Activated CD4-positive, alpha-beta T cell treated with anti-CD3 and anti-CD28 coated beads for 24 hours (primary cell): ENCODE measurements at places on chromosomes 2 and 18.
A peak's percentile ranks its signal among the peaks of the same experiment; 100 is the strongest.

- no peak for DNase-seq
Measured at GRCh38 chr2:20514596-20515269, 67.9 kb downstream of the RHOB start.

GRCh38 chr2:28868611-28869010 is 1.5 kb downstream of the TRMT61B start:
- DNase-seq: no peak

DNA sequence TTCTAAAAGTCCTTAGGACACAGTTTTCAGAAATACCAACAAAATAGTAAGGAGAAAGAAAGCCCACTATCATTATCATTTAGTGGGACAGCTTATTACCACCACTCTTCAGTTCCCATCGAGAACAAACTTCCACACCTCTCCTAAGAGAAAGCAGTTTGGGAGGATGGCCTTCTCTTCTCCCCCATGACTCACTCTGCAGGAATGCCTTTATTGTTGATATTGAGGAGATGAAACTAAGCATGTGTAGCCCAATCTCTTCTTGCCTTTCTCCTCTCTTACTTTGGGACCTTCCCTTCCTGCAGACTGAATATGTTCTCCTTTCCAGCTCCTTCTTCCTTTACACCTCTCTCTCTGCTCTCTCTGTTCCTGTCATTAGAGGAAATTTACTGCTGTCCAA is 30.0 kb upstream of the ERMN start:
- no peak for DNase-seq

DNA sequence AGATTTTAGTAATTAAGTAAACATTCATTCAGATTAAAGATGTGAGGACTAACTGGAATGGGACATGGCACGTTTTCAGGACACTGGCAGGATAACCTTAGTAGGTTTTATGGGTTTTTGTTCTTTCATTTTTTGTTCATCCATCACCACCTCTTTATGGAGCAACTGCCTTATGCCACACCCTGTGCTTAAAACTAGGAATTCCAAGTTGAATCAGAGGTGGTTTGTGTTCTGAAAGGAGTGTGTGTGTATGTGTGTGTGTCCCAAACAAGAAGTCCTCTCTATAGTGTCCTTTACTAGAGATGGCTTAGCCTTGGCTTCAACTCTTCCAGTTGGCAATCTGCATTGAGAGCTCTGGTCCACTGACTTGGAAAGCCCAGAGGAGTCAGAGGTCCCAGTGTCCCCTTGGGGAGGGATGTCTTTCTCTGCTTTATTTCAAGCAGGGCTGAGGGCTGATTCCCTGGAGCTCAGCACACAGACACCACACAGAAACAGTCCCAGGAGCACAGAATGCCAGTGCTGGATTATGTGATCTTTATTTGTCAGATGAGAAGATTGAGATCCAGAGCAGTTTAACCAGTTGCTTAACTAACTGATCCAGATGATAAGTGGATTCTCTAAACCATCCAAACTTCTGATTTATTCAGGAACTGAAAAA is 25.2 kb downstream of the RHOB start:
- no peak for DNase-seq

- DNase-seq: no peak
Measured at GRCh38 chr2:233435436-233436190, 81.3 kb downstream of the DGKD start.

- DNase-seq: no peak
Measured at GRCh38 chr2:20576598-20577115, 74.2 kb downstream of the HS1BP3 start.

- DNase-seq: no peak
Measured at GRCh38 chr2:79580175-79580574, 67.3 kb downstream of the CTNNA2 start.

GRCh38 chr2:25405611-25406295 is 64.0 kb upstream of the DNMT3A start:
- no peak for DNase-seq

- no peak for DNase-seq
Measured at GRCh38 chr18:79587226-79587741, 92.3 kb upstream of the CTDP1 start.

DNA sequence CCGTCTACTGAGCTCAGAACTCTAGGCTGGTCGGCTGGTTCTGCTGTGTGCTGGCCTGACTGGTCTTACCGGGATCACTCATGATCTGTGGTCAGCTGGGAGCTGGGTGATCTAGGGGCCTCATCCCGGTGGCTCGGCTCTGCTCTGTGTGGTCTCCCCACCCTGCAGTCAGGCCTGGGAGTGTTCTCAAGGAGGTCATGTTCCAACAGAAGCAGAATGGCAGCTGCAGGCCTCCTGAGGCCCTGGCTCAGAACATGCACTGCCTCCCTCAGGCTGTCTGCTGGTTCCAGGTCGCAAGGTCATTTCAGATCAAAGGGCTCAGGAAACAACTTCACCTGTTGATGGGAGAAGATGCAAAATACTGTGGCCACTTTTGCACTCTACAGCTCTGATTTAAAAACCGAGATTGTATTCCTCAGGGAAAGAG is 81.1 kb upstream of the RFX8 start:
- DNase-seq: no peak

DNA sequence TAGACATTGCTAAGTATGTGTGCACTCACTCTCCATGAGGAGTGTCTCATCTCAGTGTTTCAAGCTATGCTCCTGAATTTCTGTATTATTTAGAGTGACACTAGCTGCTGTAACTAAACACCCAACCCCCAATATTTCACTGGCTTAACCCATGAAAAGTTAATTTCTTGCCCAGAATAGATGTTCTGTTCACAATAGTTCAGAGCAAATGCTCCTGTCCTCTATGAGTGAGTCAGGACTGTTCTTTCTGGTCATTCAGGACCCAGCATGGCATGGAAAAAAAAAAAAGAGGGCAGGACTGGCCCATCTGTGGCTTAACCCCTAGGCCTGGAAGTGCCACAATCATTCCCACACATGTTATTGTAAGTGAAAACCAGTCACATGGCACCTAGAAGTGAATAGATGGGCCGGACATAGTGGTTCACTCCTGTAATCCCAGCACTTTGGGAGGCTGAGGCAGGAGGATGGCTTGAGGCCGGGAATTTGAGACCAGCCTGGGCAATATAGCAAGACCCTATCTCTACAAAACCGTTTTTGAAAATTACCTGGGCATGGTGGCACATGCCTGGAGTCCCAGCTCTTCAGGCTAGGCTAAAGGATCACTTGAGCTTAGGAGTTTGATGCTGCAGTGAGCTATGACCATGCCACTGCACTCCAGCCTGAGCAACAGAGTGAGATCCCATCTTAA is 663.6 kb downstream of the IRS1 start:
- no peak for DNase-seq

DNA sequence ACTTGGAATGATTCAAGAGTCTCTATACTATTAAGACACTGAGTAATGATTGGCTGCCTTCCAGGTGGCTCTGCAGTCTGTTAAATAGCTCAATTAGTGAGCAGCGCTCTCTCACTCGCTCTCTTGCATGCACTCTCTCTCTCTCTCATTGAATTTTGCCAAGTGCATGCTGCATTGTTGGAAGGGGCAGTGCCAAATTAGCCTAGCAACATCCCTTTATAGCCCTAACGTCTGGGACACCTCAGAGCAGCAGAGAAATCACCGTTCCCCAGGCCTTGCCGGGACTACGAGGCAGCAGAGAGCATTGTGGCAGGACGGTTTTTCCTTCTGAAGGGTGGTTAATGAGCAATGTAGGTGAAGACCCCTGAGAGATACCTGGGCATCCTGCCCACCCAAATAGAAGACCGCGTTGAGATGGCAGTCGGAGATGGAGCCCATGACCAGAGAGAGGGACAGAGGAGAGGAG is 447.6 kb upstream of the POU3F3 start:
- DNase-seq: no peak

GRCh38 chr2:135870571-135870970 is 5.7 kb downstream of the MCM6 start:
- DNase-seq: no peak

GRCh38 chr2:57180042-57180567 is 866.5 kb upstream of the VRK2 start:
- no peak for DNase-seq

DNA sequence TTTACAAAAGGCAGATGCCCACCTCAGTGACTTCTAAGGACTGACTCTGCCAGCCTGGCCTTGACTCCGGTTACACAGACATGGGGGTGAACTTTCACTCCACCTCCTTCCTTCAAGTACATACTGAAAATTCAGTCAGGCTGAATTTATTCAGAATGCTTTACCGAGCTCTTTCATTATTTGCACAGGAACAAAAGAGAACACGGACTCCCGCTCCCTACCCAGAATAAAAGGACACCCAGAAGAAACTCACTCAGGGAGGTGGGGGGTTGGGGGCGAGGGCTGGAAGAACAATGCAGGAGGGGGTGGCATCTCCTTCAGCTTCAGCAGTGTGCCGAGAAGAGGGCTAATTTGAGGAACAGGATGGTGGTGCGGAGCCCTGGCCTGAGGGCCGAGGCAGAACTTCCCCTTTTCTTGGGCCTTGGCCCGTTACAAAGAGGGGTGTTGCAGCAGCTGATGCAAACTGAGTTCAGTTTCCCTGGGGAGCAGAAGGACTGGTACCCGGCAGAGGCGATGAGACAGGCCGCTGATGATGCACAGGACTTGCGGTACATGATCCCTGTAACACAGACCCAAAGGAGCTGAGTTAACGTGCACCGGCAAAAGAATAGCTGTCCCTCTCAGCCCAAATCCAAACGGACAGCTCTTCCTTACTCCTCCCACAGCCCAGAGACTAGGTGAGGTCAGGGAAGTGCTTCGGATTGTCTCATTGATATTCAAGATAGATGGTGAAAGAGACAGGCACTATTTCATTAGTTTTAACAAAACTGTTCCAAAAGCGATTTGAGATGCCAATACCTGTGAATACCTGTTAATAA is 24.1 kb downstream of the LYPD1 start:
- no peak for DNase-seq

GRCh38 chr2:143522699-143523098 is 393.5 kb downstream of the ARHGAP15 start:
- no peak for DNase-seq

GRCh38 chr2:85792783-85793441 is 39.1 kb downstream of the ATOH8 start:
- DNase-seq: no peak

DNA sequence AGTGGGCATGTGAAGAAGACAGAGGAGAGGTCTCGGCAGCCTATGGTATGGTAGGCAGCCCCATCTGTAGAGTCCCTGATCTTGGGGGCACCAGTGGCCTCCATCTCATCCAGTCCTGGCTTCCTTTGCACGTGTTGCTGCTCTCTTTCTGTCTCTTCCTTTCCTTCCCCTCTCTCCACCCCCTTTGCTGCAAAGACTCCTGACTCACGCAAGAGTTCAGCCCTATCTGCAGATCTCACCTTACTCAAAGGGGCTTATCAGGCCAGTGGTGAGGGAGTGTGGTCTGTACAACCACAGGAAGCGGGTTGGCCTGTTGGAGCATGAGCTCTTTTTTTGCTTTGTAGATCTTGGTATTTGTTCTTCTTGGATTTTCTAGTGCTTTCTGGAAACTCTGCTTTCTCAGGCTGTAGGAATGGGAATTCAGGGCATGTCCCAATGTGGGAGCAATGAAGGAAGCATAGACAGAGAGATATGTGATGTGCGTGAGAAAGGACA is 14.6 kb upstream of the NT5DC4 start:
- DNase-seq: peak; percentile 35

GRCh38 chr2:239548451-239548871 is 147.6 kb upstream of the HDAC4 start:
- peak; percentile 64 for DNase-seq

DNA sequence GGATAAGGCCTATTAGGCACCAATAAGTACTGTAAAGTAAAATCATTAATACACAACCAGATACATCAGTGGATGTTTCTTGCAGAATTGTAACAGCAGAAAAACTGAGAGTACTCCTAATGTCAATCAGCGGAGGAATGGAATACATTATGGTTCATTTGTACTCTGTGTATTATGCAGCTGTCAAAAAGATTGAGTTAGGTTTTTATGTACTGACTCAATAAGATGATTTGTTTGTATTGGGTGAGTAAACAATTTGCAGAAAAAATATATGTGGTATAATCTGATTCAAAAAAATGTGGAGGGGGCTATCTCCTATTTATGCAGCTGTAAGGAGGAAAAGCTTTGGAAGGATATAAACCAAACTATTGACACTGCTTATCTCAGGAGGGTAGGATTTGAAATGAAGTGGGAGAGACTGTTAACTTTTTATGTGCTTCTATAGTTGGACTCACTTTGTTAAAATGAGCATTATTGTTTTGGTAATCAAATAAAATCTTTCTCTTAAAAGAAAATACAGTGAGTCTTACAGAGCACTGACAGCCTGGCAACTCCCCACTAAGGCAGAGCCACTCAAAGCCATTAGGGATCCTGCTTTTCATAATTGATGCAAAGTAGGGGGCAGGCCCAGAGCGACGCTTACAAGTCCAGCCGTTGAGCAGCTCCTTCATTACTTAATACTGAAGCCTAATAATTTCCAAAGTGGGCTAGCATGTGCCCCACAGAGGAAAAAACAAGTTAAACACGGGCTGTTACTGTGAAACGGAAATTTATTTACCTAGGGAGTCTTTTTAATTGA is 168.8 kb downstream of the PHLPP1 start:
- no peak for DNase-seq
